HTR-8/SVneo (cell line): ENCODE measurements at places on chromosomes 1 and 21.

- no peak for DNase-seq
These were observed 526.9 kb downstream of the NEGR1 start for GRCh38 chr1:71755441-71755840.

GRCh38 chr1:2003541-2004131 is at the start of gene CFAP74:
Gene CFAP74, minus strand, starts transcription at chr1:2003786. Its CDS starts 12,830 bp downstream, at chr1:1990956.
- DNase-seq, result peak; percentile 41

- no peak for DNase-seq
These were observed 125.8 kb upstream of the HOOK1 start for GRCh38 chr1:59688976-59689375.

DNA sequence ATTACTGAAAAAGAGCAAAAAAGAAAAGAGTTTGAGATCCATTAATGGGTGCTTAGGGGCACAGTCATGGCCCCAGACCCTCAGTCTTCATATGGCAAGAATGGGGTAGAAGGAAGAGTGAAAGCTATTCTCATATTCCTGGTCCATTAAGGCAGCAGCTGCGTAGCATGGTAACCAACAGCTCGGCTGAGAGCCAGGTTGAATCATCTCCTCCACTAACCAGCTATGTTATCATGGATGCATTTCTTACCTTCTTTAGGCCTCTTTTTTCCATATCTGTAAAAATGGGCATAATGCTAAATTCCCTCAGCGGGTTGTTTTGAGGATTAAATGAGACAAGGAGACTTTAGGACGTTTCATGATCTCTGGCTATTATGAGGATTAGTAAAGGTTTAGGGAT is 15.0 kb upstream of the SARS1 start:
- DNase-seq, result no peak

GRCh38 chr1:167156466-167156865 is 62.6 kb downstream of the STYXL2 start:
- no peak for DNase-seq

GRCh38 chr1:14168326-14169063 is 430.0 kb upstream of the KAZN start:
- DNase-seq, result no peak

DNA sequence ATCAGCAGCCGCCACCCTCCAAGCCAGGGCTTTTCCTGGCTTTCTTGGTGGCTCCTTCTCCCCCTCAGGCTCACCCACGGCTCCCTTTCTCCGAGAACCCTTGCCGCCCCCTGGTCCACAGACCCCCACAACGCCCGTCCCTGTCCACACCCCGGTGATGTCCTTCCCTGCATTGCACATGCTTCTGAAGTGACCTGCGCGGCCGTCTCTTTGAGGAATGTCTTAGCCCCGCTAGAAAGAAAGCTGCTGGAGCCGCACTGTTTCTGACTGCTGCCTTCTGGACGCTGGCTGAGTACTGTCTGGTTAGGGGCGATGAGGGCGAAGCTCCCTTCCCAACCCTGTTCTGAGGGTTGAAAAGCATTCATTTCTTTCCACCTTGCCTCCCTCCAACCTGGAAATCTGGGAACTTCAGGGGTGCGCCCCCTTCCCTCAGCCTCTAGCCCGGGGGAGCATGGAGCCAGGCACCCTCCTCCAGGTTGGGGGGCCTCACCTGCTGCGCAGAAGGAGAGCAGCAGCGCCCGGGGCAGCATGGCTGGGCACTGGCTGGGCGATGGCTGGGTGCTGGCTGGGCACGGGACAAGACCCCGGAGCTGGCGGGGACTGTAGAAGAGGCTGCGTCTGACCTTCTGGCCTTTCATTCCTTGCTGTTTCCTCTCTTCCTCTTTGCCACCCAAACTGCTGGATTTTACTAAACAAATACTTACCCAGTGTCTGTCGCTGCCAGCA is at the start of gene CLEC20A:
TSS of gene CLEC20A (minus strand) at position 555 of the 726 bp plus-strand sequence. CDS start at position 530, 25 bp downstream.
- no peak for DNase-seq

DNA sequence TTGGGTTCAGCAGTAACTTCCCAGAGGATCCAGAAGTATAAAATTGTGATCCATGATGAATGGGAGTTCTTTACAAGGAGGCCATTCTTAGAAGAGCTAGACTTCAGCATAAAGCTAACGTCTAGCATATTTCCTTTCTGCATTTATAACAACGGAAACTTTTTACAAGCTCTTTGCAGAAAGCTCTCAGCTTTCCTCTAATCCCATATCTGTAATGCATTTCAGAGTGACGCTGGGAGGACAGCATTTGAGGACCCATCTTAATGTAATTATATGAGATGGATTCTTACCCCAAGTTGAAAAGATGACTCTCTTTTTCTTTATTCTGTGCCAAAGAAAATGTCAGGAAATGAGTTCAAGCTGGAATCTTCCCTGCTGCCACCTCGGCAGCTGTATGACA is 132.0 kb upstream of the CACHD1 start:
- DNase-seq, result no peak

DNA sequence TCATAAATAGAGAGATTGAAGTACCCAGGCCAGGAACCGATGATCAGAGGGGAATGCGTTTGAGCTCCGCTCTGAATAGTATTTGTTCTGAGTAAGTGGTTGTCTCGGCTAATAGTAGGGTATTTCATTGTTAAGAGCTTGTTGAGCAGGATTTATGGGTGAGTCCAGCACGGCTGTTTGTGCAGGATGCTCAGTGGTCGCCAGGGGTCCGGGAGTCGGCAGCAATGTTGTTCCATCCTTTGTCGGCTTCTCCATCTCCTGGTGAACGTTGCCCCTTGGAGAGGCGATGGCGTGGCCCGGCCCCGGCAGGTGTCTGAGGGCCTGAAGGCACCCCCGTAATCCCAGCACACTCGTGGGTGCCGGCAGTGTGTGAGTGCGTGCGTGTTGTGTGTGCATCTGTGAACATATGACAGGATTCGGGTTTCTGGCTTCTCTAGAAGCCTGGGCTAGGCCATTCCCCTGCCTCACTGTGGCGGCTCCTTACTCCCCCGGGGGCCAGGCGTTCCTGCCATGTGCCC is 160.8 kb upstream of the ARHGEF16 start:
- no peak for DNase-seq

- DNase-seq, result no peak
These were observed 608.2 kb upstream of the ADGRL4 start for GRCh38 chr1:79614762-79615161.

DNA sequence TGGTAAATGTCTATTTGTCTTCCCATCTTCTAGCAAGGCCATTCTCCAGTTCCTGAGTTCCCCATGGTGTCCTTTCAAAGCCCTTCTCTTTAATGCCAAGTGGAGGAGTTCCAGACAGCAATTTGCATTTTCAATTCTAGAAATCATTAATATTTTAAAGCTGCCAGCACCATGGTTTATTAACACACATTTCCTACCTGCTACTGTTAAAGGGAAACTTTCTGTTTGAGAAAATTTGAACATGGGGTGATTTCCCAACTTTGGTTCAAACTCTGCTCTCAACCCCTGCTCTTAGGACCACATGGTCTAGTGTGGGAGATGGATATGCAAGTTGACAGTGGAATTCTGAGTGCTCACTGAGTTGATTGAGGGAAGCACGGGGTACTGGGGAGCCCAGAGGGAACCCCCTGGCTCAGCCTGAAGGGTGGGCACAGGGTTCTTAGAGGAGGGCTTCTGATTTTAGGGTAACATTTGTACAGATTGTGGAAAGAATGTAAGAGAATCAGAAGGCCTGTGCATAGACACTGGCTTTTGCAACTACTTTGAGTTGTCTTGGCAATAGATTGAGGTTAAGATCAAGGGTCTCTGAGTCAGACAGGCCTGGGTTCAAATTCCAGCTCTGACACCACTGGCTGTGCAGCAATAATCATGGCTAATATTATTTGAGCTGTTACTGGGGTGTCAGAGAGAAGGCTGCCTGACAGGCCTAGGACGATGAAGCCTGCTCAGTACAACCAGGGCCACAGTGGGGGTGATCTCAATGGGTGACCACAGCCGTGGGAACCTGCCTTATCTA is 97.8 kb downstream of the BEND5 start:
- no peak for DNase-seq

GRCh38 chr1:235831148-235831547 is 35.6 kb downstream of the LYST start:
- DNase-seq, result peak; percentile 27

- no peak for DNase-seq
These were observed 16.9 kb downstream of the IBA57 start for GRCh38 chr1:228182296-228183030.

DNA sequence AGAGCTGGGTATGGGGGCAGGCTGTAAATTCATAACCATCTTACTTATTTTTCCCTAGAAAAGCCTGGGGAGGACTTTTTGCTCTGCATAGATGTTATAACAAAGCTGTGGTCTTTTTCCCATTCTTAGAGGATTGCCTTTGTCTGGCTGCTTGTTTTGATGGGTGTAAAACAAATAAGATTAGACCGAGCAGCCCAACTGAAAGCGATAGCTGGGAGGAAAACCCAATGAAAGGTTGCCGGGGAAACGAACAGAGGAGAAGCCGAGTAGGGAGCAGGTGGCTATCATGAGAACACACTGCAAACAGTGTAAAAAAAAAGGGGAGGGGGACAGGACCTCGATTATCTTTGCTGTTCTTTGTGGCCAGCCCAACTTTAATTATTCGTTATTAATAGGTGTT is 1.9 kb downstream of the ELAVL4 start:
- DNase-seq, result no peak

DNA sequence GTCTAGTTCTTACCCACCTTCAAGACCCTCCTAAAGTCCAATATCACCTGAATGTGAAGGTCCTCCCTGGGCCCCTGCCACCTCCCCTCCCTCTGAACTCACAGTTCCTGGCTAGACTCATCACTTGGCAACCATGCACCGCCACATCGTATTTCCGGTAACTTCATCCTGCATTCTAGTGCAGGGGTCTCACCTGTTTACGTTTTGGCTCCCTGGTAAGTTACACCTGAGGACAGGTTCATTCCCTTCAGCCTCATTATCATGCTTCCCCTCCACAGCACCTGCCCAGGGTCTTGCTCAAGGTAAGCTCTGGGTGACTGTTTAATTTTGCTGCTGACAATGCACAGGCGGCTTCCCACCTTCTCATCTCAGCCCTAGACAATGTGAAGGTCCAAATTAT is 93.1 kb downstream of the MIS18A start:
- DNase-seq, result no peak

GRCh38 chr21:25670726-25671125 is 31.7 kb downstream of the JAM2 start:
- DNase-seq, result no peak

- no peak for DNase-seq
These were observed 3.8 kb downstream of the LMX1A start for GRCh38 chr1:165352442-165353293.

DNA sequence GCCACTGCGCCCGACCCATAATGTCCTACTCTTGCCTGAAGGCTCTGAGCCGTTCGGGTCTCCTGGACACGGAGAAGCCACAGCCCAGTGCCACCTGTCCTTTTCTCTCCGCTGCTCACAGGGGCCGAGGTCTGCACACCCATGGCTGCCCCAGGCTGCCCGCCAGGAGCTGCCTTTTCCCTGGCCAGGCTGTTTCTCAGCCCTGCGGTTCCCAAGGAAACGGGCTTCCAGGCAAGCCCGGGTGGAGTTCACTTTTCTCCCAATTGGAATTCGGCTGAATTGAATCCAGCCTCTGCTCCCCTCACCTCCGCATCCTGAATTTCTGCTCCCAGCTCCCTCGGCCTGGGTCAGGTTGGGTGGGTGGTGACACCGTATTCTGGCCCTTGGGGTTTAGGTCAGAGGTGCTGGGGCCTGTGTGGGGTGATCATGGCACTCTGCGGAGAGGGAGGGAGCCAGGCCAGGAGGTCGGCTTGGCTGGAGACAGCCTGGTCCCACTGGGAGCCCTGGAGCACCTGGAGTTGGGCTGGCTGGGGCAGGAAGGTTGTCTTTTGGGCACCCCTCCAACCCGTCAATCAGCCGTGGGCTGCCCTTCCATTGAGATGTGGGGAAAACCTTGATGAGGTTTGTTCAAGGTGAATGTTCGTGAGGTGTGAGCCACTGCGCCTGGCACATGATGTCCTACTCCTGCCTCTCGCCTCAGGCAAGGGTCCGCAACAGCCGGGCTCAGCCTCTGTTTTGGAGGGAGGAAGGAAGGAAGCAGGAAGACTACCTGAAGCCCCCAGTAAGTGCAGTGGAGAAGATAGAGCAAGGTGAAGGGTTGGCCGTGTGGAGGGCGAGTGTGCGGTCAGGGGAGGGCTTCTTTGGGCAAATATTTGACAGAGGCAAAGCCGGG is 25.1 kb downstream of the RRP1 start:
- no peak for DNase-seq

DNA sequence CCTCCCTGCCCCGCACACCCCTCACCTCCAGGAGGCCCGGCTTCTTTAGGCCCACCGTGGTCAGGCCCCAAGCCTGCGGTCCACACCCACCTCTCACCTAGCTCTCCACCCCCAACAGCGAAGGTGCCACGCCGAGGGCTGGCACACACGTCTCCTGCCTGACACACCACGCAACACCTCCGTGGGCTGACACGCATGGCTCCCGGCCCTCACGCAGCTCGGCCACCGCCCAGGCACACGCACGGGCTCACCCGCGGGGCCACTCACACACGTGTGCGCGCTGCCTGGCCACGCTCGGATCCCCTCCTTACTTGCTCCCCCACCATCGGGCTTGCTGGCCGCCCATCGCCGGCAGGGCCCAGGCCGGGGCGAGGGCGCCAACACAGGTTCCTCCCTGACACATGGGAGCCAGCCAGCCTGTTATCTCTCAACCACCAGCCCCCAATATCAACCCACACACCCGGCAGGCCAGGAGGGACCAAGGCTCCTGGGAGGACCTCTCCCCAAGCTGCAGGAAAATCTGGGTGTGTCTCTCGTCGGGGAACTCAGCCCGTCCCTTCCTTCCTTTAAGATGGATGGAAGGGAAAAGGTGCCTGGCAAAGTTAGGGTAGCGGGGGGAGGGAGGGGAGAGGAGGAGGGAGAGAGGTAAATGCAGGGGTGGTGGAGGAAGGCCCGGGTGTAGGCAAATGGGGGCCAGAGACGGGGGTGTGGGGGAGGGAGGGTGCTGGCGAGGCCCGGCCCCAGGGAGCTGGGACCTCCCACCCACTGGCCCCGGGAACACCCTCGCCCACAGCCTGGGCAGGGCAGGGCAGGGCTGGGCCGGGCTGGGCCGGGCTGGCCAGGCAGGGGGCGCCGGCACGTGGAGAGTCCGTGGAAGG is 546 bp downstream of the ELOVL1 start:
- peak; percentile 48 for DNase-seq

GRCh38 chr1:99768524-99769245 is 2.2 kb upstream of the FRRS1 start:
- no peak for DNase-seq

DNA sequence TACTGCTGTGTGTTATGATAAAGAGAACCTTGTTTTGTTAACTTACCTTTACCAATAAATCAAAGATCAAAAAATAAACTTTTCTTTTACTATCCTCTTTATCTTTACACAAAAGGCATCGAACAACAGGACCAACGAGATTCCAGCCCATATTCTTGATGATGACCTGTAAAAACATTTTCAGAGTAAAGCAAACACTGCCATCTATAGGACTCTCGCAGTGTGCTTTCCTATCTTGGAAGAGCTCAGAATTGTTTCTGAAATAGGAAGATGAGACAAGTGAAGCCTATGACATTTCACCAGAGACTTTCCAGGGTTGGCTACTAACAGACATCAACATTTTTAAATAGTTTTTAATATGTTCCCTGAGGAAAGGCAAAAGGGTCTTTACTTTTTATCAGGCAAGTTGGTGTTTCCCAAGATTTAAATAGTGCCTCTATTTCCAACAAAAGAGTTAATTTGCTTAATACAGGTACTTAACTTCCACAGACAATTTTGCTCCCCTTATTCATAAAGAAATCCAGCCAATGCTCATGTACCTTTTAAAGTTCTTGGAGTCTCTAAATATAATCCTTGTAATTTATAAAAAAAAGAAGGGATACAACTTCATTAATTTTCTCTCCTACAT is 7.3 kb downstream of the GLMN start:
- DNase-seq, result peak; percentile 20

- no peak for DNase-seq
These were observed 150.3 kb upstream of the IRF2BP2 start for GRCh38 chr1:234760303-234760723.
